ENCODE measurements at places on chromosomes 3 and 15. TPM values are rescaled to one million over a fixed set of nuclear protein-coding genes. Genes with fewer than 3 reads are reported as not detected.

DNA sequence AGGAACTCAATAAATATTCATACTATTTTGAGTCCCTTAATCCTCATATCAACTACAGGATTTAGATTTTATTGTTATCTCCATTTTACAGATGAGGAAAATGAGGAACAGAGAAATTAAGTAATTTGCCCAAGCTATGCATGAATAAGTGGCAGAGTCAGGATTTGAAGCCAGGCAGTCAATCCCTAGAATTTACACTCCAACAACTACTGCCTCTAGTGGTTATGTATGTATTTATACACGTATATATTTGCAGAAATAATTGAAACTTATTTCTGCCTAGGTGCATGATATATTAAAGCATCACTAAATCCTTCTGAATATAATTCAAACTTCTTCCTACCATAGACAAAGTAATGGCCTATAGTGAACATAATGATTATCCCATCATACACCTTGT lies 137.4 kb downstream of the SERPINI1 start:
- DNase-seq = no peak
- peaks cover 6% of the 10 kb centered on the region for H3K4me1 ChIP-seq
- H3K27me3 ChIP-seq = no peaks in the 10 kb centered on the region
- H3K27ac ChIP-seq = no peak overlapping the region
- H3K4me3 ChIP-seq = no peak overlapping the region

ACKR2 gene
- total RNA-seq = 2.1 TPM

GRCh38 chr15:67180514-67181191 lies 73.8 kb downstream of the AAGAB start:
- H3K4me1 ChIP-seq = peaks cover 39% of the 10 kb centered on the region
- DNase-seq = no peak
- H3K27me3 ChIP-seq = no peaks in the 10 kb centered on the region
- no peak overlapping the region for H3K4me3 ChIP-seq
- peaks cover 22% of the 10 kb centered on the region for H3K36me3 ChIP-seq

DNA sequence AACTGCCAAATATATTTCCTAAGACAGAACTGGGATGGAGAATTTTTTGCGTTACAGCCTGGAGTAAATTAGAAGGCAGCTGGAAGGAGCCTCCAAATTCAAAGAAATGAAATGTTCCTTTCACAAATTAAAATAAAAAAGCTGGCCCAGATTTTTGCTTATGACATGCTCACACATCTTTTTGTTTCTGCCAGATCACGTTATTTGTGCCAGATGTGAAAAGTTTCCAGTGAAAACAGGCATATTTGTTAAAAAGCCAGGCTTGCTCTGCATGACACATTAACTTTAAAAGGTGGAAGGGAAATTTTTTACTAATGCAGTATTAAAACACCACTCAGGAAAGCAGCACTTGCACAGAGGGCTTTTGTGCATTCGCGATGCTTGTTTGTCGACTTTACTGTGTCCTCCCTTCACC lies 23.3 kb upstream of the ACKR4 start:
- no peaks in the 10 kb centered on the region for H3K4me1 ChIP-seq
- DNase-seq = no peak
- no peaks in the 10 kb centered on the region for H3K27me3 ChIP-seq
- no peaks in the 10 kb centered on the region for H3K36me3 ChIP-seq

- H3K36me3 ChIP-seq = no peaks in the 10 kb centered on the region
- H3K4me1 ChIP-seq = no peaks in the 10 kb centered on the region
- peaks cover 21% of the 10 kb centered on the region for H3K27me3 ChIP-seq
Observed at GRCh38 chr3:72086743-72087087, 301.8 kb upstream of the PROK2 start.

GRCh38 chr3:153840487-153840886 lies 280.7 kb upstream of the ARHGEF26 start:
- no peak overlapping the region for H3K4me3 ChIP-seq
- no peaks in the 10 kb centered on the region for H3K36me3 ChIP-seq
- H3K27ac ChIP-seq = no peak overlapping the region
- no peaks in the 10 kb centered on the region for H3K4me1 ChIP-seq
- no peak for DNase-seq

LIPC gene
- not detected for total RNA-seq

FETUB gene
- not detected for total RNA-seq

Data from astrocyte (in vitro differentiated cells and primary cell).